ENCODE measurements at places on chromosomes 5 and 9. TPM values are rescaled to one million over a fixed set of nuclear protein-coding genes. Genes with fewer than 3 reads are reported as not detected.

Gene UBTD2
- total RNA-seq, result 9.4 TPM

Gene MYOT
- not detected for total RNA-seq

Gene LTC4S
- 25.8 TPM for total RNA-seq

Gene PCDHB1
- 0.09 TPM for total RNA-seq

Gene FAM153A
- 6.0 TPM for total RNA-seq

Gene TLR4
- 39.9 TPM for total RNA-seq

Gene MARCHF3
- total RNA-seq, result 6.1 TPM

Gene ERMP1
- total RNA-seq, result 20.1 TPM

Gene PCDHGA5
- total RNA-seq, result 7.3 TPM

Gene PRR16
- total RNA-seq, result 1.7 TPM

Gene SEMA6A
- 25.5 TPM for total RNA-seq

Measured in upper lobe of left lung (tissue), 6 donors.